A549 (cell line): ENCODE measurements at places on chromosomes 13 and 19. TPM values are rescaled to one million over a fixed set of nuclear protein-coding genes. Genes with fewer than 3 reads are reported as not detected.

The FPR1 gene
- 0.04 to 0.05 TPM in 2 of 3 replicates, not detected in the other for polyA plus RNA-seq

The ZNF98 gene
- not detected in 3 replicates for polyA plus RNA-seq

The ODAD3 gene
- polyA plus RNA-seq = 0.99 to 1.2 TPM (median 1.0 TPM) in 3 replicates

DNA sequence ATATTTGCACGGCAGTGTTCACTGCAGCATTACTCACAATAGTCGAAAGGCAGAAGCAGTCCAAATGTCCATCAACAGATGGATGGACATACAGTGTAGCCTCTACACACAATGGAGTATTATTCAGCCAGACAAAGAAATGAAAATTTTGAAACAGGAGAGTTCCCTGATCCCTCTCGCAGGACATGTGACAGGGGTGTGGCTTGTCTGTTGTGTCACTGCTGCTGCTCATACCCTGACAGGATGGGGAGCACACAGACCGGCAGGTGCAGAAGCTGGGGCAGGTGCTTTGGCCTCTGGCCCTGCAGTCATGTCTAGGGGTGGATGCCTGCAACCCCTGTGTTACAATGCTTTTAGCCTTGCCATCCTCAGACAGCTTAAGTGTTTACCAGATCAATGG lies 204.3 kb downstream of the EFNB2 start:
- no peak for DNase-seq

DNA sequence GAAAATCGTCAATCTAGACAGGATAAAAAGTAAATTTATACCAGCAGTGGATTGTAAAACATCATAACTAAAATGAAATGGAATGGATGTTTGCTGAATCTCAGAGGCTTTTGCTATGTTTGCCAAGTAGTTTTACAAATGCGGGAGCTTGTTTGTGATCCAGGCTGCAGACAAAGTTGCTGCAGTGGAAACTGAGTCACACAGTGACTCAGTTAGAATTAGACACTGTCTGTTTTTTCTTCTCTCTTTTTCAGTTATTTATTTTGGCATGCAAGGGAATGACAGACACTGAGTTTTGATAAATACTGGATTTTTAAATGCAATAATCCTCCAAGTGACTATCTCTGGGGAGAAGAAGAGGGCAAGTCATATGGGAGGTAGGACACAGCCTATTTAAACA lies 4.6 kb upstream of the PNMA8A start:
- no peak for DNase-seq

- no peak for DNase-seq
Observed at GRCh38 chr13:109655206-109655600, 131.2 kb downstream of the IRS2 start.

The SLC25A41 gene
- 0.15 to 0.26 TPM (median 0.22 TPM) in 3 replicates for polyA plus RNA-seq

GRCh38 chr19:4774136-4774535 lies 17.4 kb upstream of the FEM1A start:
- DNase-seq = no peak

The CEACAM7 gene
- polyA plus RNA-seq = 0.05 TPM in 1 of 3 replicates, not detected in the others

The ZNF99 gene
- polyA plus RNA-seq = not detected in 3 replicates

The PLIN5 gene
- polyA plus RNA-seq = 0.08 to 0.11 TPM in 2 of 3 replicates, not detected in the other

DNA sequence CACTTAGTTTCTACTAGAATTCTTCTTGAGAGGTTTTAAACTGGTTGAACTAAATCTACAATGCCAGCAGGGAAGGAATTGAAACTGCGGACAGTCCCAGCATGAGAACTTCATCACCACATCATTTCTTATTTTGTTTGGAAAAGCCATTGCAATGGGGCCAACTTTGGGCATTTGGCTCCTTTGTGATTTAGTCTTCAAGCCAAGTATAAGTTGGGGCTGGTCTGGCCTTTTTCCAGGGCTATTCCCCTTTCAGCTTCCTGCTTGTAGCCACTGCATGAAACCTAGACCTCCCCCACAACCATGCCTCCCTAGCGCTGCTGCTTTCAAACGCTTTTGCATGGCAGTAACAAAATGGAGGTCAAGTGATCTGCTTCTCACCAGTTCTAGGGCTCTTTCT lies 142.3 kb downstream of the RGCC start:
- DNase-seq = no peak
